ENCODE measurements at places on chromosomes 7 and 10.

DNA sequence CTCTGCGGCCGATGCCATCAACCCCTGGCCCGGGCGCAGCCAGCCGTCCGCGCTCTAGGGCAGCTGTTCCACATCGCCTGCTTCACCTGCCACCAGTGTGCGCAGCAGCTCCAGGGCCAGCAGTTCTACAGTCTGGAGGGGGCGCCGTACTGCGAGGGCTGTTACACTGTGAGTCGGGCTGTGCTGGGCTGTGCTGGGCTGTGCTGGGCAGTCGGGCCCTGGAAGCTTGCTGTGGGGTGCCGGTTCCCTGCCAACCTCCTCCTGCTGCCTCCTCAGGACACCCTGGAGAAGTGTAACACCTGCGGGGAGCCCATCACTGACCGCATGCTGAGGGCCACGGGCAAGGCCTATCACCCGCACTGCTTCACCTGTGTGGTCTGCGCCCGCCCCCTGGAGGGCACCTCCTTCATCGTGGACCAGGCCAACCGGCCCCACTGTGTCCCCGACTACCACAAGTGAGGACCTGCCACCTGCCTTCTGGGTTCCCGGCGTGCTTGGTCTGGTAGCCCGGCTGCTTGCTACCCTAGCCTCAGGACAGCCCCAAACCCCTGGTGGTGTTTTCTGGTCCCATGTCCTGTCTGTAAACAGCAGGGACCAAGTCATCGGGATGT lies 7.5 kb downstream of the ZYX start:
- DNase-seq: no peak

DNA sequence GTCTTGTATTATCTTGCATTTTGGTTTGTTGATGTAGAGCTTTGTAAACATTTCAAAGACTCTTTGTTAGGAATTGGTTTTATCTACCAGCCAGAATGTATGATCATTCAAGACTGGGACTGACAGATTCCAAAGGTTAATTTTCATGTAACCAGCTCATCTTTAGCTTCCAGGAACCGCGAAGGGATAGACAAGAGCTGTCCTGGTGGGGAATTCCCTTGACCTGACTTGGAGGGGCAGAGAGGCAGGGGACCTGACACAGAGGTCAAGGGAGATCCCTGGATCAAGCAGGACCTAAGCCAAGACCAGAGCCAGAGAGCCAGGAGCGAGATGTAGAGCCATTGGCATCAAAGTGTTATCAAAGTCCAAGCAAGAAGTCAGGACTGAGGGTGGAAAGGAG lies 6.6 kb upstream of the LOXL4 start:
- DNase-seq: no peak

DNA sequence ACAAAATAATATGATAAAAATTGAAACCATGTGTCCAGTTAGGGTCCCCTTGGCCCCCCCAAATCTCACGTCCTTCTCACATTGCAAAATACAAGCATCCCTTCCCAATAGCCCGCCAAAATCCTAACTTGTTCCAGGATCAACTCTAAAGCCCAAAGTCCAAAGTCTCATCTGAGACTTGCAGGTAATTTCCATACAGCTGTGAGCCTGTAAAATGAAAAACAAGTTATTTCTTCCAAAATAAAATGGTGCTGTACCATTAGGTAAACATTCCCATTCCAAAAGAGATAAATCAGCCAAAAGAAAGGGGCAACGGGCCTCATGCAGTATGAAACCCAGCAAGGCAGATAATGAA lies 51.0 kb upstream of the COBL start:
- no peak for DNase-seq

DNA sequence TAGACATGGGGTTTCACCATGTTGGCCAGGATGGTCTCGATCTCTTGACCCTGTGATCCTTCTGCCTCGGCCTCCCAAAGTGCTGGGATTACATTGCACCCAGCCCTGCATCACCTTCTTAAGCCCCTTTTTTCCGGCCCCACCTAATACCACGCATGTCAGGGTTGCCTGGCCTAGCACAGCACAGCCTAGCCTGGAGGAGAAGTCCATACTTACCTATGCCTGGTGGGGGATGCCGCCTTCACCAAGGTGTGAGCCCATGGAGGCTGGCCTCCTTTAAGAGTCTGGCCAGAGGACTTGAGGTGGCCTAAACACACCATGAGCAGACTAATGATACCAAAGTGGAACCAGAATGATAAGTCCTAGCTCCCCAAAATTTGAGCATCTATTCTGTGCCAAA lies 22.0 kb upstream of the CUX1 start:
- DNase-seq: no peak

- no peak for DNase-seq
These were observed 138.0 kb downstream of the DYNC1I1 start for GRCh38 chr7:95910341-95910740.

- no peak for DNase-seq
These were observed 620.6 kb upstream of the ANKRD30A start for GRCh38 chr10:36504758-36505157.

DNA sequence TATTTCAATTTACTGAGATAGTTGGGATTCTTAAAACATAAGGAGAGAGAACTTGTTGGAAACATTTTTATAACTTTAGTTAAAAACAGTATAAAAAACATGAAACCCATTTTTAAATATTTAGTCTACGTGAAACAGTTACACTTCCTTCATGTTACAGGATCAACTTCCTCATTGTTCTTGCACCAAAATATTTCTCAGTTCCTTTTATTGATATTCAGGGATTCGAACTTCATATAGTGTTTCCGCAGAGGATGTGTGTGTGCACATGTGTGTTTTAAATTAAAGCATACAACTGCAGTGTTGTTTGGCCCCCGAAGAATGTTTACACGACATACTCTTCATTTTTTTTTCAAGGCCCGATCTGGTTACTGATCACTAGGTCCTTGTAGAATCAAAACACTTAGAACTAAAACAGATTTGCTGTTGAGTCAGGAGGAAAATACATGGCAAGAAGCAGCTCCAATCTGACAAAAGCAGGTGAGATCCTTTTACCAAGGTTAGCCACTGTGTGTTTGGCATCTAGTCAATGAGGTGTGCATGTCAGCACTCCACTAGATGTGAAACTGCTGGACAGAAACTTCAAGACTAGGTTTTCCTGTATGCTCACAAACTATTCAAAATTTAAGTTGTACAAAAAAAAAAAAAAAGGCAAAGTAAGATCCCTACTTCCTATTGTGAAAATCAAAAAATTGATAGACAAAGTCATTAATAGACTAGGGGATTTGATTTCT lies 60.4 kb downstream of the INSYN2A start:
- no peak for DNase-seq

- DNase-seq: no peak
These were observed 83.4 kb upstream of the NMT2 start for GRCh38 chr10:15251791-15252380.

DNA sequence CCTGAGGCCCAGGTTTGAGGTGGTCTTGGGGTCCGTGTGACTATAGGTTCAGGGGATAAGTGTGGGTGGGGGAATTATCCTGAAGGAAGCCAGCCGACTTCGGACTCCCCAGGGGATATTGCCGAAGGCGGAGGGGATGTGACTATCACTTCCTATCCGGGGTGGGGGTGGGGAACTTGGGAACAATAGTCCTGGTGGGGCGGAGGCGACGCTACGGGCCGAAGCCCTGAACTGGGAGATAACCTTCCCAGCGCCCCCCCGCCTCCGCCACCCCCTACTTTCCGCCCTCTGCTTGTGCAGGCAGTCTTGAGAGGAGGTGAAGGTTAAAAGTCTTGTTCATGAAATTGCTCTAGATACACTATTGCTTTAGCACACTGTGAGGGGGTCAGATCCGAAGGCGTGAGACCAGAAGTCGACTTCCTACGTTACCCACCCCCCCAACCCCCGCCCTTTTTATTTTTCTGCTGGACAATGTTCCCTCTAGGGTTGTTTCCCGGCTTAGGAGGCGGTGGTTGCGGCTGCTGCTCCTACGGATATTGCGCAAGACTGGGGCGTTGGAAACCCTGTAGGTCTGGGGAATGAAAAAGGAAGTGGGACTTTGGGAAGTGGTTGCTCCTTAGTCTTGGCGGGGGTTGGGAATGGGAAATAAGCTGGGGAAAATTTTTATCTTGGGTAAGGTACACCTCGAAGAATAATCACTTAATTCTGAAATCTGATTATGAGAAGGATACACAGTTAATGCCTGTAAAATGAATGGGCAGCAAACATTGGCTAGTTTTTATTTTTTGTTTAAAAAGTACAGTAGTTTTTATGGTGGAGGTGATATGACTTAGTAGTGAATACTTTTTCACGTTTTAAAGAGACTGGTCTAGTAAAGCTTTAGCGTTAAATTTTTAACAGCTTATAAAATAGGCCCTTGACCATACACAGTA lies 1.5 kb downstream of the PTPN12 start:
- peak; percentile 68 for DNase-seq

DNA sequence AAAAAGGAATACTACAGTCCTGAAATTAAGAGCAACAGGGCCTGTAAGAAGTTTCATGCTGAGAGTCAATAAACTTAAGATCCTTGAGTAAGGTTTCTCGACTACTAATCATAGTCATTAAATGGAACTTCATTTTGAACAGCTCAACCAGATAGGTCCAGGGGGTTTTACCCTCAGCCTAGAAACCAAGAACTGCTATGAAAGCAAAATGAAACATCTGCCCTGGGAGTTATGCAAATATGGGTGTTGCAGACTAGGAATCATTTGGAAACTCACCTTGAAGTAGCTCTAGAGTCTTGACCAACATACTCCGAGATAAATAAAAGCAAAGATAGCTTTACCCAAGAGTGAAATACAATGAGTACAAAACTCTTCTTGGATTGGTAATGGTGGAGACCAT lies 128.0 kb downstream of the HGF start:
- no peak for DNase-seq

DNA sequence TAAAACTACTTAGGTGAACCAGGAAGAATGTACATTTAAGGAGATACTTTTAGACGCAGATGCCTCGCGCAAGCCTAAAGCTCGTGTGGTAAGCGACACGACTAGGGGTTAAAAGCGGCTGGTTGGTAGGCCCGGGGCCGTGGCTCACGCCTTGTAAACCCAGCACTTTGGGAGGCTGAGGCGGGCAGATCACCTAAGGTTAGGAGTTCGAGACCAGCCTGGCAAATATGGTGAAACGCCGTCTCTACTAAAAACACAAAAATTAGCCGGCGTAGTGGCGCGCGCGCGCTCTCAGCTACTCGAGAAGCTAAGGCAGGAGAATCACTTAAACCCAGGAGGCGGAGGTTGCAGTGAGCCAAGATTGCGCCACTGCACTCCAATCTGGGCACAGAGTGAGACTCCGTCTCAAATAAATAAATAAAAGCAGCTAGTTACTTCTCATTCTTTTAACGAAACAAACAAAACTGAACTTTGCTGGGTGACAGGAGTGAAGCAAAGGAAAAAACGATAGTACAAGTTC lies 879 bp downstream of the NUDT5 start:
- peak; percentile 49 for DNase-seq

DNA sequence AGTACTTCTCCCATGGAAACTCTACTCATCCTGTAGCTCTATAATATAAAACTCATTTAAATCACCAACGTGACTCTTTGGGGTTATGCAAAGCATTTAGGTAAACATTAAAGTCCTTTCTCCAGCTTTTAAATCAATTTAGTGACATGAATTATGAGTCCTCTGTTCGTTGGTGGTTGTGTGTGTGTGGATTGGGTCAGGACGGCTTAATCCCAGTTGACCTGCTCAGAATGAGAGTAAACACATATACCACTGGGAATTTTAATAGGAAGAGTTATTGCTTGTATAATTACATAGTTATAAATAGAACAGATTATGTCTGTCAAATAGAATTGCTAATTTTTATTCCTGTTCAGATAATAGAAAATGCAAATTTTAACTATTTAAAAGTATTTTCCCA lies 30.7 kb upstream of the ADCY1 start:
- no peak for DNase-seq

- no peak for DNase-seq
These were observed 72.9 kb upstream of the CAV2 start for GRCh38 chr7:116426428-116427156.

DNA sequence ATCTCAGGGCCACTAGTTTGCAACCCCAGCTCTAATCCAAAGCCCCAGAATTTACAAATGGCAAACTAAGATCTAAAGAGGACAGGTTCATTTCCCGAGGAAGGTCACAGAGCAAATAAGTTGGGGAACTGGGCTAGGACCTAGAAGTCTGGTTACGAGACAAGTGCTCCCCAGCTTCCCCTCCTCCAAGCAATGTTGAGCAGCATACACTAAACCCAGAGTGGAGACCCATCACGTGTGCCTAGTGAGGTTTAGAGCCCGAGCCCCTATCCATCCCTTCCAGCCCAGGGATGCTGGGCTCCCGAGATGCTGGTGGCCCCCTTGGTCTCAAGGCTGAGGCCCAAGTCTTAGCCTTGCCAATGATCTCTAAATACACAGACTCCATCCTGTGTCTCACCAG lies 209.5 kb upstream of the ZMIZ1 start:
- no peak for DNase-seq

- DNase-seq: no peak
These were observed 83.9 kb downstream of the TCF7L2 start for GRCh38 chr10:113033991-113034390.

DNA sequence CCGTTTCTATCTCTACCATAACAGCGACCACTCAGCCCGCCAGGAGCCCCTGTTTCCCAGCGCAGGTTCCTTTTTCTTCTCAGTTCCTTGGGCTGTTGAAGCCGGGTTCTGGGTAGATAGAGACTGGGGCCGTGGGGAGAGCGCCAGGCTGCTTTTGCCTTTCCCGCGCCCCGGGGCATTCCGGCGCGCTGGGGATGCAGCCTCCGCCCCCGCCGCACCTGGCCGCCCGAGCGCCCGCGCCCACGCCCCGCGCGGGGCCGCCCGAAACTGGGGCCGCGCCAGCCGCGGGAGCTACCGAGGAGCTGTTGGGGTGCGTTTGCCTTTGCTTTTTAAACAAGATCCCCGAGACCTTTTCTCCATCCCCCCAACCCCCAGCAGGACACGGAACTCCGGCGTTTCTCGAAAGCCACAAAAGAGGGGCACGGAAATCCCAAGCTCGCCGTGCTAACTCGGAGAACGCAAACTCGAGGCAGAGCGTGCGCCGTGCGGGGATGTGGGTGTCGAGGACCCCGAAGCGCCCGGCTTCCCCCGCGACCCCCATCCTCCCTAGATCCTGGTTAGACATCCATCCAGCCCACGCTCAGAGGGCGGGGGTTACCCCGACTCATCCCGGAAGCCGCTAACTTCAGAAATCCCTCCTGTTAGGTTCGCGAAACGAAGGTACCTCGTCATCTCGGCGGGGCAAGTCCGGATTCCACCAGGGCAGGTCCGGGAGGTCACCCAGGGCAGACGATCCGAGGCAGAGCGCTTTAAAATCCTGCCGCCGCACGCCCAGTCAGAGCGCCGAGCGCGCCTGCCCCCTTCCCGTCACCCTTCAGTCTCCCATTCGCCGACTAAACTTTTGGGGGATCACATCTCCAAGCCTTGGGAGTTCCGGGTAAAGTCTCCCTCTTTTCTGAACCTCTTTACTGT lies 1.0 kb downstream of the GRM8 start:
- peak; percentile 67 for DNase-seq

- DNase-seq: peak; percentile 46
These were observed 18.5 kb downstream of the BICC1 start for GRCh38 chr10:58531084-58531695.

GRCh38 chr7:149624006-149624405 lies 126.4 kb upstream of the ZNF746 start:
- peak; percentile 9 for DNase-seq

GRCh38 chr7:123872908-123873307 lies 27.9 kb downstream of the HYAL4 start:
- no peak for DNase-seq

GRCh38 chr7:30276203-30276900 lies 8.0 kb upstream of the ZNRF2 start:
- DNase-seq: peak; percentile 70
